Foreskin keratinocyte (primary cell): ENCODE measurements at places on chromosomes 3 and 15. TPM values are rescaled to one million over a fixed set of nuclear protein-coding genes. Genes with fewer than 3 reads are reported as not detected.

DNA sequence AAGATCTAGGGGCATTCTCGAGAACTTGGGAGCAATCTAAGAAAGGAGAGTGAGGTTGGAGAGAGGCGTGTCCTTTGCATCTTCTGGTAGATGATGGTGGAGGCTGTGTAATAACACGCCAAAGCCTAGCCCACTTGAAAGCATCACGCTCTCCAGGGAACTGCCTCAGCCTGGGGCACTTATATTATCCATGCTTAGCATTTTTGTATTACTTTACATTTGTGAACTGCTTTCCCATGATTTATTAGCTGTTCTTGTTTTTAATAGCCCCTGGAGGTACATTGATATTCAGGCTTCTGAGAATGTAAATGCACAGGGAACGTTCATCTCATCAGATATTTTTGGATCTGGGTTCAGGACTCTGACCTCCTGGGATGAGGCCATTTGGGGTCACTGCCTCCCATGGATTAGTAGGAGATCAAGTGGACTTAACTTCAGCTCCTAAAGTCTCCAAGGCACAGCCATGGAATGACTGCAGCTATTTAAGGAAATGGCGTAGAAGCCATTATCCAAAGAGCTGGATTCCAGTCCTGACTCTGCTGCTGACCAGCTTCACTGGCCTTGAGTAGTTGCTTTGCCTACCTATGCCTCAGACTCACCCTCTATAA is 124.9 kb downstream of the LPP start:
- no peak for DNase-seq

GRCh38 chr15:77807115-77807514 is 174.4 kb upstream of the LINGO1 start:
- DNase-seq = no peak

- DNase-seq = no peak
Measured at GRCh38 chr15:59384507-59384906, 11.8 kb upstream of the MYO1E start.

DNA sequence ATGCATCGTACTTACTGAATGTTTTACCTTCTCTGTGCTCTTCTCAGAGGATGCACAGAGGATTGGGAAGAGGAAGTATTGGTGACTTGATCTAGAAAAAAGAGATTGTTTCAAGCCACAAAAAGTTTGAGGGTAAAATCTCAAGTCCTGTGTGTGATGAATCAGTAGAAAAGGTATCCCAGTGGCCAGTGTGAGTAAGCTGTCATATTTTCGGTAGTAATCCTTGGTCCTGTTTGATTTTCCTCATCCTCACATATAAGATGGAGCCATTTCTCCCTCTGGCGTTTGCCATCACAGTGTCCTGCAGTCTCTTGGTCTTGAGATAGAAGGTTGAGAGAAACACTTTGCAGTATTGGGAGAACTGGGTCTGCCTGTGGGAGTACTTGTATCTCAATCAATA is 166.8 kb downstream of the LPP start:
- peak; percentile 51 for DNase-seq

- DNase-seq = no peak
Measured at GRCh38 chr3:56702490-56703315, 19.6 kb upstream of the TASOR start.

DNA sequence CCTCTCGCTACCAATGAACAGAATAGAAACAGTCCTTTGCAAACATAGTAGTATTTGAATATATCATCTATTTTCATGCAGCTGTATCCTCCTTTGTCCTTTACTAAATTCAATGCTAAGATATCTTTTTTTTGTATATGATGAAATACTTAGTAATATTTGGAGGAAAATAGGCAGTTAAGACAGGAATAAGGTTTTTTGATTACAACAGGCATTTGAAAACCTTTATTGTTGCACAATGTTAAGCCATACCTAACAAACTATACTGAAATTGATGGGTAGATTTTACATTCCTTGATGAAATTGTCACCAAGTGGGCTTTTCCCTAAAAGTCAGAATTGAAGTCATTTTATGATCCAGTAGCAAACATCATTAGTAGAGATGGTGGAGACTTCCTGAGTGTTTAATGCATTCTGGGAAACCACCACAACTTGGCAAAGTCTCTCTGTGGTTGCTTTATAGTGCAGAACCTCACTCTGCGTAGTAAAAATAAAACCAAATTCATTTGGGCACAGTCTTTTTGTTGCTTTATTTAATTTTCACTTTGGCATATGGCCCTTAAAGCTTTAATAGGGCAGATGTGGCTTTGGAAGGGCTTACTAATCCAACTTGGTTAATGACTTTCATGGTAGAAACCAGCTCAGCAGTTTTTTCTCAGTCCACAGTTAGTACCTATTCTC is 216.0 kb downstream of the DIPK2A start:
- DNase-seq = no peak

DNA sequence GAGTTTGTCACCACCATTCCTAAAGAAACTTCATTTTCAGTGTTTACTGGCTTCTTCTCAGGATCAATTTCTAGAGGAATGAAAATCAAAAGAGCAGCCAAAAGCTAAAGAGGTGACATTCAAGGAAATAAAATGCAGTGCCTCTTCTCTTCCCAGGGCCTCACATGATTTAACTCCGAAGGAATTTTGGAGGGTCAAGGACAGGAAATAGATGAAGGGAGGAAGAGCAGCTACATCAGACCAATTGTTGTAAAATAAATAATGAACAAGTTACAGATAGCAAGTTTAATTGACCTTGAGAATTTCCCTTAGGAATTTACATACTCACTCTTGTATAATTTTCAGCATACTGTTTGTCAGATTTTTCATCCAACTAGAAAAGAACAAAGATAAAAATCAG is 78.1 kb downstream of the LRRFIP2 start:
- no peak for DNase-seq

DNA sequence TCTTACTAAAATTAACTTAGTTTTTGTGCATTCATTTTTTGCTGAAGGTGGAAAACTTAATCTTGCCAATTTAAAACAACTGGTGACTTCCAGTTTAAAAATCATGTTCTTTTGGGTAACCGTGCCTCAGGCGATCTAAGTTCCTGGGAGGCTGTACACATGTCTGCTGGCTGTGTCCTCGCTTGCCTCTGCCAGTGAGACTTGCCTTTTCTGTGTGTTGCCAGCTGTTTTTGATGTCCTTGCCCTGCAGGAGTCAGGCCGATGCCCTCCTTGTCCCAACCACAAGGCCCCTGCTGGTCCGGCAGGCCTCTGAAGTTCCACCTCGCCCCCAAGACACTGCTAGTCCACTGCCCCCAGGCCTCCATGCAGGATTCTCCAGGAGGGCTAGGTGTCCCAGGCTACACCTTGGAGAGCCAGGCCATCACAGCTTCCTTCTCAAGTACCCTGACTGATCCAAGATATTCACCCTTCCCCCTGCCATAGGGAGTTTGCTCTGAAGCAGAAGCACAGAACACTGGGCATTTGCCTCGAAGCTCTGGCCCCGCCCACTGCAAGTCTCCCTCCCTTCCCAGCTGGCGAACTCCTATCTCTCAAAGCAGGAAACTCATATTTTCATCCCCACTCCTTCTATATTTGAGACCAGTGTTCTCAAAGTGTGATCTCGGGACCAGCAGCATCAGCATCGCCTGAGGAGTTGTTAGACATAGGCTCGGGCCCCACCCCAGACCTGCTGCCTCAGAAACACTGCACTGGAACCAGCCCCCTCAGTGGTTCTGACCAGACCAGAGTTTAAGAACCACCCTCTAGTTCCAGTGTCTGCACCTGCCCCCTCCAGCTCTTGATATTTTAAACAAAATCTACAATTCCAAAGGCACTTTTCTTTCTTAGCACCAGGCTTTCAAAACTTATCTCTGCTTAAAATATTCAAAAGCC is 185.8 kb upstream of the UBE2E1 start:
- DNase-seq = peak; percentile 29

- DNase-seq = no peak
Measured at GRCh38 chr15:29857221-29857789, 35.0 kb upstream of the TJP1 start.

DNA sequence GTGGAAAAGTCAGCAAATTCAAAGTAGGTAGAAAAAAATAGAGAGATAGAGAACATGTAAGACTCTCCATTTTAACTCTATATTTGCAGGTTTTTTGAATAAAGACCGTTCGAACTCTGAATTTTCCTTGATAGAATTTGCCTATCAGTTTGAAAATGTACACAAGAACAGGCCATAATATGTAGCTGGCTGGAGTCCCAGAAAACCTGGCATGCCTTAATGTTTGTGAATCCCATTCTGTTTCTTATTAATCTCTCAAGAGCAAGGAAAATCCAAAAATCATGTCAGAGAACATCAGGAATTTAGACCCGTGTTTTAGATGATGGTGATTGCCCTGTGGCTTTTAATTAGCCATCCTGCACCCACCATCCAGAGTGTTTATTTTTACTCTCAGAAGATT is 7.2 kb upstream of the CFAP161 start:
- DNase-seq = no peak

GRCh38 chr15:41256577-41257038 is 25.5 kb downstream of the CHP1 start:
- DNase-seq = no peak

DNA sequence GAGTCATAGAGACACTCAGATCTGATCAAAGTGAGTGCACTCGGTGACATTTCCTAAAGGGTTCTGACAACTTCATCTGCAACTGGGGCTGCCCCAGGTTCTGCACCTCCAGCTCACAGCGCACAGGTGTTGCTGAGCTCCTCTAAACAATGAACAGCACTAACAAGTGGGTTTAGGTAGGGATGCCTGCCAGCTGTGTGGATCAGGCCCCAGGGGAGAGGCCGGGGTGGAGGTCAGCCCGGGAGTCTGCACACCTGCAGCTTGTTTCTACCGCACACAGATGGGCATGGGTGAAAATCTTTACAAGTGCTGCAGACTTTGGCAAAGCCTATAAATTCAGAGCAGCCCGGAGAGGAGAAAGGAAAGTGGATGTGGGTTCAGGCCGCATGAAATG is 355 bp downstream of the FBXW12 start:
- DNase-seq = no peak

ANKUB1 gene
- 0.42 and 0.82 TPM in 2 replicates for total RNA-seq

DNA sequence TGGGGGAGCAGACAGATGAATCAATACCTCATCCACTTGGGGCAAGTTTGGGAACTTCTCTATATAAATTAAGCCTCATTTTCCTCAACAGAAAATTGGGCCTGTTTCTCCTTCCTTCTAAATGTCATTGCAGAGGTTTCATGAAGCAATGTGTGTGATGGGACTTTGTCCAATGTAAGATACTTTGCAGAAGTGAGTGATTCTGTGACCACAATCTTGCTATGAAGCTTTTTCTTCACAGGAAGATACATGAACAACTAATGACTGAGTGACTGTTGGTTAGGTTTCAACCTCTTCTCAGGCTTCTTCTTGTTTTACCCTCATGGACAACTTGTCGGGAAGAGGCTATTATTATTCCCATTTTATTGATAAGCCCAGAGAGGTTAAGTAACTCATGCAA is 11.0 kb downstream of the TMEM45A start:
- DNase-seq = no peak

GHSR gene
- not detected in 2 replicates for total RNA-seq

GRCh38 chr3:56413911-56414310 is 54.4 kb downstream of the ERC2 start:
- DNase-seq = no peak

GRCh38 chr3:32302601-32303398 is 64.3 kb downstream of the CMTM8 start:
- no peak for DNase-seq

GRCh38 chr15:40306908-40307307 is 827 bp downstream of the PLCB2 start:
- no peak for DNase-seq

DNA sequence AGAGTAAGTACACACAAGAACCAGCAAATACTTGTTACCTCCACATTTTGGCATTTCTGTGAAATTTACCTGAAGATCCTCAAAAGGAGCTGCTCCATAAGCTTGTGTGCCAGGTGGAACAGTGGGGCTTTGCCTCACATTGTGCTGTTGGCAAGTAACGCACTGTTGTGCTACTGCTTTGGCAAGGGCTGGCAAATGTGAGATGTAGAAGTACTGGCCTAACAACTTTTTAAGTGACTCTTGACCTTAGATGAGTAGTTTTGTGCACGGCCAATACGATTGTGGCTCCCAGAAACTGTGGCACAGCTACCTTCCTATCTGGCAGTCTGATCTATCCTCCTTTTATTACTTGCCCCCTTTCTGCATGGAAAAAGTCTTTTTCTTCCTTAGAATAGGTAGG is 337.0 kb downstream of the KCNH8 start:
- no peak for DNase-seq

- DNase-seq = peak; percentile 18
Measured at GRCh38 chr3:249587-250262, 53.2 kb downstream of the CHL1 start.

DNA sequence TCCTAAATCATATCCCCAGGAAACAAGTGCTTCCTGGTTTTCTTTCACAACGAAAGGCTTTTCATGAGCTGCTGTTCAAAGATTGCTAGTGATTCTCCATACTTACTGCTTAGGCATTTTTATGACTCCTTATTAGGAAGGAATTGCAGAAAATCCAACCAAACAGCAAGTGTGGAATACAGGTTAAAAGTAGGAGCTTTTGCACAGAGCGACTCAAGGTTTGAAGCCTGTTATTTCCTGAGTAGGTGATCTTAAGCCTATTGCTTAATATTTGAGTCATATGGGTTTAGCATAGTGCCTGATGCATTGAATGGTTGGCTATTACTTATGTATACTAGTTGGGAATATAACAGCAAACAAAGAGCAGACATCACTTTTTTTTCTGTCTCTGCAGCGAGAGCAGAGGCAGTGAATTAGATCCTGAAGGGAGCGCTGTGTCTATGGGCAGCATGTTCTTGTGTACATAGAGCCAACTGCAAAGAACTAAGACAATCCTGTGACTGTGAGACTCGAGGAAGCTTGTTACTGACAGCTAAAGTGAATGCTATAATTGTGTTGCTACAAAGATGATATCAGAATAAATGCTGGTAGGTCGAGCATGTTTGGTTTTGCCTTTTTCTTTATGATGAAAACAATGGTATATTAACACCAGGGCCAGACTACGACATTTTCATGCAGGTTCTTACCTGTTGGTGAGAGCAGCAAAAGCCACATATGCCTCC is 6.3 kb downstream of the TM4SF1 start:
- DNase-seq = peak; percentile 87

DNA sequence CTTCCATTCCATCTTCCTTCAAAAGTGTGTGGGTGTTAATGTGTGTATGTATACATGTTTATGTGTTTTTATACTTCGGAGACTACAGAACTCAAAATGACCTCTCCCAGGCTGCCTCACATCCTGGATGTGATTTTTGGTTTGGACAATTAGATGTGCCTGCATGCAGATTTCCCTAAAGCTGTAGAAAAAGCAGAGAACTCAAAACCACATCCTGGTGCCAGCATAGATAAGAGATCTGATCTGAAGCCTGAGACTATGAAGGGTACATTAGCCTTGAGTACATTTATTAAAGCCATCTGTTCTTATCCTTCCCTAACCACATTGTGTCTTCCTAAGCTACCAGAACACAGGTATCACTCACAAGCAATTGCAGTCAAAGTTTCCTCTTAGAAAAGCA is 319.4 kb upstream of the RASGRP1 start:
- DNase-seq = no peak

GRCh38 chr15:53830707-53831386 is 71.4 kb upstream of the WDR72 start:
- DNase-seq = no peak

DNA sequence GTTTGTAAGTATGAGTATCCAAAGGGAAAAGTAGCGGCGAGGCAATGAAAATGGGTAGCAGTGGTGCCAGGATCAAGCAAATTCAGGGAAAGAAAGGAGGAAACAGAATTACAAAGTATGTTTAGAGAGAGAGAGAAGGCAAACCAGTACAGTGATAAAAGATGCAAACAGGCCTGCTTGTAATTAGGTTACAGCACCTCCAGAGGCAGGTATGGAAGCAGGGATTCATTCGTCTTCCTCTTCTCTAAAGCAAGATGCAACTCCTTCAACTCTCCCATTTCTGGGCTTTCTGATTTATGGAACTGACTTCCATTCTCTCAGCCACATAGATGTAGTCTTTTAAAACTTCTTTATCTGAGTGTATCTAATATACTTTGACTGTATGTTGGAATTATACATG is 68.0 kb downstream of the CRYBG3 start:
- no peak for DNase-seq
